HS-5 (cell line): ENCODE measurements at places on chromosomes 7 and 10.

- no peak for DNase-seq
These were observed 14.8 kb downstream of the ACBD5 start for GRCh38 chr10:27225642-27226257.

DNA sequence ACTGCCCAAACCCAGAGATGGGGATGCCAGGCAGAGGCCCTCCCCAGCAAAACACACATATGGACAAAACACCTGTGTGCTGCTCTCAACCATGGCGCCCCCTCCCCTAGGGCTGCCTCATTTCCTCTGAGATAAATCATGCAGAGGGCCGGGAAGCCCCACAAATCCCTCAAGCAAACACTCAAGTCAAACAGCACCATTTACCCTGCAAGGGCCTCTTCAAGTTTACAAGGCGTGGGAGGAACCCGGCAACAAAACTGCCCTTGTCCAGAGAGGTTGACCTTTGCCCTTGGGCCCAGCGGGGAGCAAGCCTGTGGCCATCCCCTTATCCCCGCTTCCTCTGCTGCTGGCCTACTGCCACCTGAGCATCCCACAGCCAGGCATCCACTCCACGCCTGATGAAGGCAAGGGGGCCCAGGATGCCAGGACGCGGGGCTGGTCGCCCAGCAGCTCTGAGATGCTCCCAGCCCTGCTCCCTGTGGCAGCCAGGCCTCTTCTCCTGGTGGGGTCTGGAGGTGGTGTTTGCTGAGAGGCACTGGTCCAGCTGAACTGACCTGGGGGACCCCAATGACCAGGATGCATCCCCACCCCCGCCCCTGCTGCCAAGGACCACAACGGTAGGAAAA is 77.4 kb downstream of the DLG5 start:
- DNase-seq: no peak

- no peak for DNase-seq
These were observed 5.3 kb upstream of the SFRP5 start for GRCh38 chr10:97777143-97777542.

DNA sequence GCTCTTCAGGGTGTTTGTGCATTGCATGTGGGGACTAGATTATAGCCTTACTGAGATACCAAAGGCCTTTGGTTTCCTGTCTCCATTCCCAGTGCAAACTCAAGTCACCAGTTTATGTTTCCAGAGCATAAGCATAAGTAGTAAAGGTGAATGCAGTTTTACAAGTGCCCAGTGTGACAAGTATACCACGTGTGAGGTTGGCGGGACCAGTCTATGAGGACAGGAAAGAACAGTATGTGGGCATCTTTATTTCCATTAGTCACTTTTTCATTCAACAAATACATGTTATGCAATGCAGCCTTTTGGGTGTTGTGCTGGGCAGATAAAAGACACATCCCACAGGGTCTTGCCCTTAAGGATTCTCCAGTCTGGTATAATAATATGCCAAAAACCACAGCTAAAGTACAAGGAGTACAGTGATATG is 146.5 kb downstream of the ARID5B start:
- no peak for DNase-seq

GRCh38 chr10:124270530-124271327 is 148.0 kb downstream of the OAT start:
- no peak for DNase-seq

GRCh38 chr7:82729172-82730030 is 285.8 kb upstream of the CACNA2D1 start:
- DNase-seq: no peak

GRCh38 chr7:75650062-75650461 is 88.7 kb downstream of the HIP1 start:
- no peak for DNase-seq

- DNase-seq: no peak
These were observed 5.4 kb upstream of the FZD9 start for GRCh38 chr7:73427902-73428787.

GRCh38 chr10:115018185-115018931 is 74.8 kb upstream of the ATRNL1 start:
- no peak for DNase-seq

- DNase-seq: no peak
These were observed 121.9 kb upstream of the AUTS2 start for GRCh38 chr7:69476416-69476815.
